ENCODE measurements at places on chromosomes 11 and 22. TPM values are rescaled to one million over a fixed set of nuclear protein-coding genes. Genes with fewer than 3 reads are reported as not detected.
A peak's percentile ranks its signal among the peaks of the same experiment; 100 is the strongest.

Gene YPEL1
- total RNA-seq: 2.4 TPM

Gene IGF2
- total RNA-seq: 3.5 TPM

Gene LUZP2
- total RNA-seq: not detected

- no peak for DNase-seq
Observed at GRCh38 chr11:30197869-30198268, 32.9 kb upstream of the FSHB start.

DNA sequence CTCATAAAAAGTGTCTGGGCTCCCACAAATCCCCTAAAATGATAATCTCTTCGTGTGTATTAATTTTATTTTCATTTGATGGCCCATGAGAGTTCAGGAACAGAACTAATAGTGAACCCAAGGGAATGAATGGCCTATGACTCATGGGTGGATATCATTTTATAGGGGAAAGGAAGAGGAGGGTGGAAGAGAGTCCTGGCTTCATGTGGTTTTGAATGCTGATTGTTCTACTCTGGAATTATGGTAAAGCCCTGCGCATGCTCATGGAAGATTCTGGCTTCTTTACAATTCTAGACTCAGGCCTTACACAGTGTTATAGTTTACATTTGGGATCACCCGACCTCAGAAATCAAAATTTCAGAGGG lies 35.2 kb downstream of the MAML2 start:
- no peak for DNase-seq

- no peak for DNase-seq
Observed at GRCh38 chr22:40602231-40602630, 34.3 kb downstream of the MRTFA start.

DNA sequence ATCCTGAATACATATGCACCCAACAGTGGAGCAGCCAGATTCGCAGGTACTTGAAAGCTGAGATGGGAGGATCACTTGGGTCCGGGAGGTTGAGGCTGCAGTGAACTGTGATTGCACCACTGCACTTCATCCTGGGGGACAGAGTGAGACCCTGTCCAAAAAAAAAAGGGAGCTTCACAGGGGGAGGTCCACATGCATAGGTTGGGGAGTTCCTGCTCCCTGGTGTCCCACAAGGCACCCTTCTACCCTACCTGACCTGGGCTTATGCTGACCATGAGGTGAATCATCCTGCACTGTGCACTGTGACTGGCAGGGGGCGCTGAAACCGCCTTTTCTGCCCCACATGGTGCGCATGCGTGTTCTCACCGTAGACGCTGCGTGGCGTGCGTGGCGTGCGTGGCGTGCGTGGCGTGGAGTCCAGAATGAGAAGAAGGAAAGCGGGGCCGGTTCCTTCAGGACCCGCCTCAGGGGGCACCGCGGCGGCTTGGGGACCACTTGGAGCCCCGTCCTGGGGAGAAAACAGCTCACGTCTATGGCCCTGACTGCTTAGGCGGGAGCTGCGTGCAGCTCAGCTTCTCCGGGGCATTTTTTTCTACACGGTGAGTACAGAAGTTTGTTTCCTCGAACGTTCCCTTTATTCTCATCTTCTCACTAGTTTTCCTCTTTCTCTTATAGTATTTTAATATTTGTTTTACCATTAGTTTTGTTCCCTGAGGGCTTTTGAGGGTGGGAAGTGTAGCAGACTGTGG lies 116.6 kb upstream of the GRK3 start:
- peak; percentile 82 for DNase-seq

DNA sequence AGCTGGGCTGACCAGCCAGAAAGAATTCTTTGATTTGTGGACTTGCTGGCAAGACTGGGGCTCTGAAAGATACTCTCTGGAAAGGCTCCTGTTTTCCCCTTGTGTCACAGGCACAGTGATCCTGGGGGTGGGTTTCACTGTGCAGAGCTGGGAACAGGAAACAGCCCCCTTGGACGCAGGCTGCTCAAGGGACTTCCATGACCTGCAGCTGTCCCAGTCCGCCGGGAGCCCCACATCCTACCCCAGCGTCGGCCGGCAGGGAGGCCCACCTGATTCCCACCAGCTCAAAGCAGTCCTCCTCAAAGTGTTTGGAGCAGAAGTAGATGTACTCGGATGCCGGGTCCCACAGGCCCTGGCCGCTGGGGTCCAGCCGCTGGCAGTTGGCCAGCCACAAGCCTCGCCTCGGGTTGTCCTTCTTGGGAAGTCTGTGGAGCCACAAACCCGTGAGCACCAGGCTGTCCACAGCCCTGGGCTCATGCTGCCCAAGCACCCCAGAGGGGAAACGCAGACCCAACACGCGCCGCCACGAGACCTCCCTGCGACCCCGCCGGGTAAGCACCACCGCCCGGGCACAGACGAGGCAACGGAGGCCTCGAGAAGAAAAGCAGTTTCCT lies 824 bp downstream of the THAP7 start:
- no peak for DNase-seq

- no peak for DNase-seq
Observed at GRCh38 chr11:38718659-38719058, 2120.6 kb upstream of the RAG2 start.
